ENCODE measurements at places on chromosomes 2 and 18.

DNA sequence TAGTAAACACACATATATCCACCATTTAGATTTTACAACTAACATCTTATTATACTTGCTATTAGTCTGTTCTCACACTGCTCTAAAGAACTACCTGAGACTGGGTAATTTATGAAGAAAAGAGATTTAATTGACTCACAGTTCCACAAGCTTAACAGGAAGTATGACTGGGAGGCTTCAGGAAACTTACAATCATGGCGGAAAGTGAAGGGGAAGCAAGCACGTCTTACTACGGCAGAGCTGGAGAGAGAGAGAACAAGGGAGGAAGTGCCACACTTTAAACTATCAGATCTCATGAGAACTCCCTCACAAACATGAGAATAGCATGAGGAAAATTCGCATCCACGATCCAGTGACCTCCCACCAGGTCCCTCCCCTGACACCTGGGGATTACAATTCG, 240.7 kb downstream of the CAMKMT start:
- DNase-seq = no peak

GRCh38 chr2:163657281-163657656, 78.5 kb downstream of the FIGN start:
- DNase-seq = no peak

GRCh38 chr18:45218436-45218835, 396.8 kb upstream of the SLC14A2 start:
- DNase-seq = no peak

GRCh38 chr2:43798300-43798699, 24.5 kb downstream of the DYNC2LI1 start:
- DNase-seq = no peak

DNA sequence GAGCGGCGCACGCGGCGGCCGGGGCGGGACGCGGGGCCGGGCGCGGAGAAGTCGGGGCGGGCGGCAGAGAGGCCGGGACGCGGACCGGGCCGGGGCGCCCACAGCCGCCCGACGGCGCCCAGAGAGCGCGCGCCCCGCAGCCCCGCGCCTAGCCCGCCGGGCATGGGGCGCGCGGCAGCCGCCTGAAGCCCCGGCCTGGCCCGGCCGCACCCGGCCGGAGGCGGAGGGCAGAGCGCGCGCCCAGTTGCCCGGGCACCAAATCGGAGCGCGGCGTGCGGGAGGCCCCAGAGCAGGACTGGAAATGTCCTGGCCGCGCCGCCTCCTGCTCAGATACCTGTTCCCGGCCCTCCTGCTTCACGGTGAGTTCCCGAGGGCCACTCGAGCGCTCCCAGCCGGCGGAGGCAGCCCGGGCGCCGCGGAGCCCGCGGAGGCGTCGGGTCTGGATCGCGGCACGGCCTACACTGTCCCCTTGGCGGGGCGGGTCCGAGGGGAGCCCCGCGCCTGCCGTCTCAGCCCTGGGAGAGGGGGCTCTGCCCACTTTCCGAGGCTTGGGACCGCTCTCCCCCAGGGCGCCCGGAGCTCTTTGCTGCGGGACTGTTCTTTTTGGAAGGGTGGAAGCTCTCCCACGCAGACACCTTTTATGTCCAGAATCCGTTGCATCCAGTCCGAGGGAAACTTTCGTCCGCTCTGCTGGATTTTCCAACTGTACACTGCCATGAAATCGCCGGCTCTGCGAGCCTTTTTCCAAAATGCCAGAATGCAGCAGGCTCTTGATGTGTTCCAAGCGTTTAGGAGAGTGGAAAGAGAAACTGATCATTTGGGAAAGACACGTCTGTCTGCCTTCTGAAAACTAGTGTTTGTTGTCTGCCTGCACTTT, 484 bp downstream of the APCDD1 start:
- no peak for DNase-seq

DNA sequence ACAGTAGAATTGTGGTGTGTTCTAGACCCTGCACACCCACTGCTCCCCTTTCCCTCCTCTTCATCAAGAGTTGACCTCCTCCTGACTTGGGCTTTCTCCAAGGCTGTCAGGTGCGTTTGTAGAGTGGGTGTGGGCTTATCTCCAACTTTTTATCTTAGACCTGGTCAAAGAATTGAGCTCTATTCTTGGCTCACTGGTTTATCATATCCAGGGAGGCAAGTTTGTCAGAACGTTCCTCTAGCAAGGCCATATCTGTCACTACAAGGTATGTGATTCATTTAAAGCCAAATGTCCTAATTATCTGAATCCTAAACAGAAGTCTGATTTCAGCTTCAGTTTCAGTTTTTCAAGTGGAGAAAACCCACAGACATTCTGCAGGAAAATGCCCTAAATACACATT, 117.1 kb upstream of the MGAT5 start:
- DNase-seq = no peak

- DNase-seq = peak; percentile 86
Observed at GRCh38 chr18:42514512-42514911, 559.5 kb downstream of the PIK3C3 start.
